ENCODE measurements at places on chromosomes 7 and 10. TPM values are rescaled to one million over a fixed set of nuclear protein-coding genes. Genes with fewer than 3 reads are reported as not detected.

The NRAP gene
- 0.05 TPM for total RNA-seq

The FAM131B gene
- total RNA-seq, result 2.1 TPM

The OR6B1 gene
- total RNA-seq, result not detected

The DLD gene
- 80.7 TPM for total RNA-seq

The NME8 gene
- total RNA-seq, result not detected

The SLC16A9 gene
- total RNA-seq, result 18.2 TPM

The NAT16 gene
- not detected for total RNA-seq
